BJ (cell line): ENCODE measurements at places on chromosomes 13 and 19. TPM values are rescaled to one million over a fixed set of nuclear protein-coding genes. Genes with fewer than 3 reads are reported as not detected.

C19orf67 gene
- polyA plus RNA-seq = not detected in 2 replicates

ZNF415 gene
- polyA plus RNA-seq = 4.6 and 6.3 TPM in 2 replicates

SYNE4 gene
- 0.16 and 0.20 TPM in 2 replicates for polyA plus RNA-seq

APOC1 gene
- polyA plus RNA-seq = 3.8 and 4.9 TPM in 2 replicates

PABPC3 gene
- 0.16 TPM in 1 of 2 replicates, not detected in the other for polyA plus RNA-seq

FUT3 gene
- not detected in 2 replicates for polyA plus RNA-seq

OR7D2 gene
- not detected in 2 replicates for polyA plus RNA-seq

- DNase-seq = no peak
These were observed 126.2 kb downstream of the LMO7 start for GRCh38 chr13:75762076-75762937.

DNA sequence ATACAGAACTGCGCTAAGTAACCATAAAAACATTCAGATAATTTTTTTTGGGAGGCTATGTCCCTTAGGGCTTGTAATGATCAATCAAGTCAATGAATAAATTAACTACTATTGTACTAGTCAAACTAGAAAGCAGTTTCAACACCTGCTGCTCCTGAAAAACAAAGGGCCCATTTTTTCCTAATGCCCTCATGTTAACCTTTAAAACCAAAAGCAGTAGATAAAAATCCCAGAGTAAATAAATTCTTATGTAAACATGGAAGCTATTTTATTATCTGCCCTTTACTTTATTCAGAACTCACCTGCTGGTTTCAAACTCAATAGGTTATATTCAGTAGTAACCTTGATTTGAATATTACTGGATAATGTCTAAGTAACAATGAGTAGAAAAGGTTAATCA is 159.5 kb upstream of the STARD13 start:
- no peak for DNase-seq

GRCh38 chr13:82458169-82458568 is 1424.1 kb downstream of the SLITRK1 start:
- no peak for DNase-seq

- no peak for DNase-seq
These were observed 41.8 kb downstream of the PIBF1 start for GRCh38 chr13:72823724-72824123.

GRCh38 chr13:101626925-101627555 is 174.6 kb downstream of the ITGBL1 start:
- no peak for DNase-seq

DNA sequence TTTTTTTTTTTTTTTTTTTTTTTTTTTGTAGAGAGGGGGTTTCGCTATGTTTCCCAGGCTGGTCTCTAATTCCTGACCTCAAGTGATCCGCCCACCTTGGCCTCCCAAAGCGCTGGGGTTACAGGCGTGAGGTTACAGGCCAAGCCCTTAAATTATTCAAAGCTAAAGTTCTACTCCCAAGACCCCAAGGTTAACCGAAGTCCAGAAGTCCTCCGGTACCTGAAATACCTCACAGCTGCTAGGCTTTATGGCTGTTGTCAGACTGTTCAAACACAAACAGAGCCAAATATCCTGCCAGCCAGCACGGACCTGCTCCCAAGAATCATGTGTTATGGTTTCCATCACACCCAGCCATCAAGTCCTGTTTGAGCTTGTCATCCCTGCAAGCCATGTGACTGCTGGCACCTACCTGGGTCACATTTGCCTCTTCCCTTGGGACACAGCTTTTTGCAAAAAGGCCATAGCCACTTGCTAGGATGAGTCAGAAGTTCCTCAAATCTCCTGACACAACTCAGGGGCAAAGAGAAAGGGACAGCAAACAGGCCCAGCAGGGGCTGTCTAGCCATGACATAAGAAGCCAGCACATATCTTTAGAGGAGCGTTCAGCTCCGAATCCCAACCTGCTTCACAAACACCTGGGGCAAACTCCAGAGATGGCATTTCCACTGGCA is 129.9 kb downstream of the FOXO1 start:
- DNase-seq = no peak

GRCh38 chr13:45086484-45086883 is 33.8 kb upstream of the GTF2F2 start:
- DNase-seq = peak; percentile 95

GRCh38 chr19:39935364-39935661 is 879 bp upstream of the FCGBP start:
- DNase-seq = no peak

GRCh38 chr19:16069813-16070365 is 6.4 kb upstream of the TPM4 start:
- no peak for DNase-seq

- DNase-seq = no peak
These were observed 2.7 kb upstream of the ARHGEF1 start for GRCh38 chr19:41880329-41880708.

- no peak for DNase-seq
These were observed 111.4 kb upstream of the SPRY2 start for GRCh38 chr13:80452279-80452678.

DNA sequence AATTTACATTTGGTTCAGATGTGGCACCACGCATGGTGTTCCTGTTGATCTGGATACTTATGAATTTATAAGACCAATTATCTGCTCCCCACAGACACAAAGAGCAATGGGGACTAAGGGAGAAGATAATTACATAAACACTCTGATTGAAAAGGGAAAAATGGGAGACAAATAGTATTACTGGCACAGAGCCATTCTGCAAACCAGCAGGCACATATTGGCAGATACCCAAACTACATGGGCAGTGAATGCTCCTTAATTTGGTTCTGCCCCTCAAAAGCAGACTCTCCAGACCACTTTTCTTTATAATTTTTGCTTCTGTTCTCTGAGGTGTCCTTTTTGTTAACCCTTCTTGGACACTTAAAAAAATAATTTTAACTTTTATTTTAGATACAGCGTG is 1674.2 kb downstream of the PCDH9 start:
- DNase-seq = no peak

- no peak for DNase-seq
These were observed 6.3 kb downstream of the TEAD2 start for GRCh38 chr19:49355909-49356353.

DNA sequence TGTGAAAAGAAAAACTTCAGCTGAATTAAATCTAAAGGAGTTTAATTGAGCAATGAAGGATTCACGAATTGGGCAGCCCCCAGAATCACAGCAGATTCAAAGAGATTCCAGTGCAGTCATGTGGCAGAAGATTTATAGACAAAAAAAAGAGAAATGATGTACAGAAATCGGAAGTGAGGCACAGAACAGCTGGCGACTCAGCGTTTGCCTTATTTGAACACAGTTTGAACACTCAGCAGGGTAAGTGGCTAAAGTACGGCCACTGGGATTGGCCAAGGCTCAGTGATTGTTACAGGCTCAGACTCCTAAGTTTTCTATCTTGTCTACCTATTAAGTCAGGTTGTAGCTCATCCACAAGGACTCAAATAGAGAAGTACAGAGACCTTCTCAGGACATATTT is 11.6 kb upstream of the CFAP97D2 start:
- DNase-seq = no peak

DNA sequence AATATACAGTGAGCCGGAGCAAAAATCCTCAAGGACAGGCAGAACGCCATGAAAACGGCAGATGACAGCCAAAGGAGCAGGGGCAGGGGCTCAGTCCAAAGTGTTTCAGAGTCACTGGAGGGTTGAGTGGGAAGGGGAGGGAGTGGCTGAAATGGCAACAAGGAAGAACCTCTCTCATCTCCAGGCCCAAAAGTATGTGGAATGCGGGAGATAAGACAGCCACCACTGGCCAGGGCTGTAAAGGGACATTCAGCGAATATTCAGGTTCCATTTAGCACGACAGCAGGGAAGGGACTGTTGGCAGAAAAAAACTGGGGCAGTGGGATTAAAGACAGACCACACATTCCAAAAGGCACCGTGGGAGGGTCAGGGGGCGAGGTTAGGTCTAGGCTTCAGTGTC is 48.4 kb downstream of the USPL1 start:
- DNase-seq = no peak

- DNase-seq = no peak
These were observed 39.1 kb downstream of the PEPD start for GRCh38 chr19:33482476-33482875.

- no peak for DNase-seq
These were observed 24.6 kb downstream of the POP4 start for GRCh38 chr19:29630655-29631054.

- DNase-seq = no peak
These were observed 4.8 kb downstream of the PRMT1 start for GRCh38 chr19:49681830-49682229.

GRCh38 chr13:113531041-113531873 is 40.7 kb upstream of the DCUN1D2 start:
- no peak for DNase-seq
